Ovary (tissue), 10 donors: ENCODE measurements at places on chromosomes 4 and X. TPM values are rescaled to one million over a fixed set of nuclear protein-coding genes. Genes with fewer than 3 reads are reported as not detected.

Gene CRMP1
- polyA plus RNA-seq = 3.6 TPM

Gene SHISA3
- 2.5 TPM for polyA plus RNA-seq

Gene MTNR1A
- polyA plus RNA-seq = not detected

Gene TRMT10A
- 4.6 TPM for polyA plus RNA-seq

Gene FGG
- 0.50 TPM for polyA plus RNA-seq

Gene BEX5
- 13.5 TPM for polyA plus RNA-seq

Gene TMEM271
- polyA plus RNA-seq = not detected

Gene MED28
- polyA plus RNA-seq = 17.5 TPM

Gene EDA
- 4.5 TPM for polyA plus RNA-seq

Gene SPANXA1
- not detected for polyA plus RNA-seq

Gene KLB
- polyA plus RNA-seq = 0.07 TPM

Gene SLC2A9
- polyA plus RNA-seq = 2.5 TPM

Gene OPN1MW2
- polyA plus RNA-seq = not detected

Gene UCP1
- polyA plus RNA-seq = not detected

Gene THAP9
- polyA plus RNA-seq = 2.8 TPM

Gene RBMXL3
- polyA plus RNA-seq = not detected

Gene CENPVL2
- not detected for polyA plus RNA-seq

Gene DCAF8L2
- polyA plus RNA-seq = 0.61 TPM

Gene HTRA3
- 163 TPM for polyA plus RNA-seq

Gene FBXW7
- 9.1 TPM for polyA plus RNA-seq

Gene DDIT4L
- polyA plus RNA-seq = 3.7 TPM

Gene GPR143
- 3.5 TPM for polyA plus RNA-seq

Gene GPRASP2
- 33.3 TPM for polyA plus RNA-seq

Gene CCNG2
- polyA plus RNA-seq = 44.9 TPM

Gene DSPP
- not detected for polyA plus RNA-seq

Gene ASMT
- polyA plus RNA-seq = not detected
